ENCODE measurements at places on chromosomes 7 and 10. TPM values are rescaled to one million over a fixed set of nuclear protein-coding genes. Genes with fewer than 3 reads are reported as not detected.

Gene VAX1
- polyA plus RNA-seq = not detected

DNA sequence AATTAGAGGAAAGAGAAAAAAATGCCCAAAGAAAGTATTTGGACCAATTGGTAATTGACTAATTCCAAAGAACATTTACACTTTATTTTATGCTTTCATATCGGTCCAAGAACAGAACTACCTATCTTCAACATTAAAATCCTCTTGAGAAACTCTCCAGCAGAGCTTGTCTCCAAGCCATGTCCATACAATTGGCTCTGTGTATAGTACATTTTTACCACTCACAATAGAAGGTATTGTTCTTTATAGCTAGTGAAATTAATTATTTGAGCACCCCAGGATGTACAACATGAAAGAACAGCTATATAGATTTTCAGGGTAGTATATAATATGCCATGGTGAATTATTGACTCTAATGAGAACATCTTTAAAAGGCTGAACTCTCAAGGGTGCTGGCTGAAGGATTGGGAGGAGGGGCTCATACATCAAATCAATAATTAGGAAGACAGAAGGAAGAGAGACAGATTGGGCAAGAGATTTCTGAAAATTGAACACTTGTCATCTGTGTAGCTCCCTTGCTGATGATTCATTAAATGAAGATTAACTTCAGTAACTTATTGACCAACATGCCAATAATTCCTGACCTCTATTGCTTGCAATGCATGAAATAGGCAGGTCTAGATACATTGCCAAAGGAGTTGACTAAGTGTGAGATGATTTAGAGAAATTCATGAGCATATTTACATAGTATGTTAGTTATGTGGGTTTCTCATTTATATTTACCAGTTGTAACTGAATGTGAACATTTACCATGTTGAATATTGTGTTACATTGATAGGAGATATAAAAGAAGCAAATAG, 249.7 kb downstream of the MTERF1 start:
- DNase-seq = no peak

- no peak for DNase-seq
These were observed 20.0 kb upstream of the DNAJC1 start for GRCh38 chr10:22023508-22023907.

GRCh38 chr7:1847260-1848001, 177.4 kb downstream of the ELFN1 start:
- no peak for DNase-seq

Data from renal cortex interstitium (tissue), 15 donors.